AML-193 (cell line): ENCODE measurements at places on chromosomes 11 and 22.

DNA sequence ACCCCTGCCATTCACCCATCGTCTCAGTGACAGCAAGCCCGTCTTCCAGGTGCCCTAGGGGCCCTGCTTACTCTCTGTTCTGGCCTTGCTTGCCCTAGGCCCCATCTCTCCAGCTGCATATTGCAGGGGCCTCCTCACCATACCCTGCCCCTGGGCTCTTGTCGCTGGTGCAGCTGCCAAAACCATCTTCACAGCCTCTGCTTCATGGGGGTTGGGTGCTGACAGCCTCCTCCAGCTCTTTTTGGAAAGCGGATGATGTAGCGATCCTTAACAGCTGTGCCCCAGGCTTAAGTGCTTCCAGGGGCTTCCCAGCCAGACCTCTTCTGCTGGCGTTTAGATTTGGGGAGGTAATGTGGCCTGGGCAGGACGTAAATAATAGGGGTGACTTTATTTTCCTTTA is 61.2 kb upstream of the SUSD2 start:
- DNase-seq: no peak

DNA sequence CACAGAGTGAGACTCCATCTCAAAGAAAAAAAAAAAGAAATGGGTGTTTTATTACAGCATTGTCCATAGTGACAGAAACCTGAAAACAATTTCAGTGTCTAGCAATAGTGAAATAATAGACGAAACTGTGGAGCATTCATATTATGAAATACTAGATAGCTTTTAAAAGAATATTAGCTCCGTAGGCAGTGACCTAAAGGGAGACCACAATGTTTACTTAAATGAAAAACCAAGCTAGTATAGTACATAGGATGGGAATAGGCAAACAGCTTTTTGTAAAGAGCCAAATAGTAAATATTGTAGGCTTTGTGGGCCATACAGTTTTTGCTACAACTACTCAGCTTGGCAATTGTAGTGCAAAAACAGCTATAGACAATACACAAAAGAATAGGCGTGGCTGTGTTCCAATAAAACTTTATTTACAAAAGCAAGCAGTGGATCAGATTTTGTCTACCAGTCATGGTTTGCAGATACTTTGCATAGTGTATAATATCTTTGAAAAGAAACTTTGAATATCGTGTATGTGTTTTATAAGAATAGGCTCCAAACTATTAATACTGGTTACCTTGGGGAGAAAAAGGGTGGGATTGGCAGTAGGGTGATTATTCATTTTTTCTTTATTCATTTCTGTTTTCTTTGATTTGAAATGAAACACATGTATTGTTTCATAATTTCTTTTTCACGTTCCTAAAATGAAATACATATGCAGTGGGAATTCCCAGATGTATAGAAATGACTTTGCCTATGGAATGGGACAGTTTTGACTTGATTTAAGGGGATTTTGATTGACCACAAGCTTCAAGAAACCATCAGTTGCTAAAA is 50.7 kb downstream of the PRR5L start:
- DNase-seq: no peak

GRCh38 chr11:5938603-5938965 is 3.5 kb upstream of the OR56A3 start:
- DNase-seq: no peak

DNA sequence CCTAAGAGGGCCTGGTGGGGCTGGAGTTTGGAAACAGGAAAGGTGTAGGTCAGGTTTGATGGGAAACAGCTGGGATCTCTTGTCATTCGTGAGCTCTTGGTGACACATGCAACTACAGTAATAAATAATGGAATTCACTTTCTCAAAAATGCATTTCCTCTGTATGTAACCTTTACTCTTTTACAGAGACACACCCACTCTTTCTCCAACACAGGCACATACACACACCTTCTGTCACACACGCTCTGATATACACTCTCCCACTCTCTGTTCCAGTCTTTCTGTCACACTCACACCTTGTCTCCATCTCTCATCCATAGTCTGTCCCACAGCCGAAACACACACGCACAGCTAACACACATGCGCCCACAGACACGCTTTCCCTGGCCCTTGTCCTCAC is 6.6 kb upstream of the C22orf42 start:
- DNase-seq: no peak

GRCh38 chr22:26800858-26801257 is 143.5 kb downstream of the MIAT start:
- no peak for DNase-seq

GRCh38 chr11:83725269-83725560 is 439.0 kb upstream of the CCDC90B start:
- DNase-seq: no peak

GRCh38 chr11:8720868-8721608 is 38.4 kb downstream of the RPL27A start:
- no peak for DNase-seq

DNA sequence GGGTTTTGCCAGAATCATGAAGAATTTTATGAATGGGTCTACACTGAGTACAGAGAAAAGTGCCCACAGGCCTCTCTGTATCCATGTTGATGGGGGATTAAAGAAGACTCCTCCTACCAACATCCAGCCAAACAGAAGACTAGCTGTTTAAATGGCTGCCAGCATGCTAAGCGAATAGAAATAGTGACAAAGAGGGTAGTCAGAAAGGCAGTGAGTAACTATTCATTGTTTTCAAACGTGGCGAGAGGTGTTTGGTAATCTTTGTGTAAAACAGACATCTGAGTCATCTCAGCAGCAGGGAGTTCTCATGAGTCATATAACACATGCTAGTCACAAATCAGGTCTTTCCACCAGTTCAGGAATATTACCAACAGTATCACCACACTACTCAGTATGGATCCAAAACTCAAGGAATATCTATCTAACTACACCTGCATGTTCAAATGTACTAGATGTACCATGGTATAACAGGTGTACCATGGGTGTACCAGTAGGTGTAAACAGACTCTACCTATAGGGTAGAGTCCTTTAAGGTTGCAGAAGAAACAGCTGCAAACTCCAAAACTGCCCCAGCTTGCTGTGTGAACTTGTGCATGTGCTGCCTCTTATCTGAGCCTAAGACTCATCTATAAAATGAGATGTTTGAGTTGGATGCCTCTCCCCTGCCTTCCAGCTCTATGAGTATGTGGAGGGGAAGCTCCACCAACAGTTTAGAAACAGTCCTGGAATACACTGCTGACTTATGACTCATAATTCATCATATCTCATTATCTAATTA is 82.0 kb downstream of the SLC1A2 start:
- DNase-seq: no peak

GRCh38 chr11:64001484-64002420 is 15.5 kb downstream of the OTUB1 start:
- no peak for DNase-seq

DNA sequence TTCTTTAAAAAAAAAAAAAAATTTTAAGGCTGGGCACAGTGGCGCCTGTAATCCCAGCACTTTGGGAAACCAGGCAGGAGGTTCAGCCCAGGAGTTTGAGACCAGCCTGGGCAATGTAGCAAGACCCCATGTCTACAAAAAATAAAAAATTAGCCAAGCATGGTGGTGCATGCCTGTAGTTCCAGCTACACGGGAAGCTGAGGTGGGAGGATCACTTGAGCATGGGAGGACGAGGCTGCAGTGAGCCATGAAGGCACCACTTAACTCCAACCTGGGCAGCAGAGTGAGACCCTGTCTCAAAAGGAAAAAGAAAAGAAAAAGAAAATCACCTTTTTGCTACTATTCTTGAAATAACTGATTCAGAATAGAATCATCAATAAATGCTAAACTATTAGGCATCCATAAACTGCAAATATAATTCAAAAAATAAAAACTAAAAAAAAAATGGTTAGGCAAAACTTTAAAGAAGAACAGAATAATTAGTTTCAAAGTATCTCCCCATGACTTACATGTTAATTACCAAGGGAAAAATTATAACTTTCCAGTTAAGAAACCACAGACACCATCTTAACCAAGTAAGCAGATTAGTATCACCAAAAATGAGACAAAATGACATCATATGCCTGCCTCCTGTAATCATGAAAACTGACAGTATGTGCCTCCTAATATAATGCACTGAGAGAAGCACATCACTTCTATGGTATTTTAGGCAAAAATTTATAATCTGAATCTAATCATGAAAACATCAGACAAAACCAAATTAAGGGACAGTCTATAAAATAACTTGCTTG is 63.6 kb downstream of the DENND5A start:
- DNase-seq: no peak

DNA sequence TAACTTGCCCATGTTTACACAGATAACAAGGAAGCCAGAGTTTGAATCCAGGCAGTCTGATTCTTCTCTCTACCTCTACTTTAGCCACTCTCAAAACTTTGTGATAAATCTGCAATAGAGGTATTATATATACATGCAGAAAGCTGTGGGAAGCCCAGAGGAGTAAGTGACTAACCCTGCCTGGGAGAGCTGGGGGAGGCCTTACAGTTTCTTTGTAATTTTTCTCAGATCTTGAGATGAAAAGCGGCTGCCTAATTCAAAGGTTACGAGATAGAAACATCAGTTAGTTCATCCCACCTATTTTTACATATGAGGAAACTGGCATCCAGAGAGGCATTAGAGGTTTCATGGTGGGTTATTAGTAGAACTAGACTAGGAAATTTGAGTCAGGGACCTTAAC is 4.9 kb downstream of the STIM1 start:
- no peak for DNase-seq

GRCh38 chr11:105466582-105467228 is 143.2 kb upstream of the GRIA4 start:
- no peak for DNase-seq

DNA sequence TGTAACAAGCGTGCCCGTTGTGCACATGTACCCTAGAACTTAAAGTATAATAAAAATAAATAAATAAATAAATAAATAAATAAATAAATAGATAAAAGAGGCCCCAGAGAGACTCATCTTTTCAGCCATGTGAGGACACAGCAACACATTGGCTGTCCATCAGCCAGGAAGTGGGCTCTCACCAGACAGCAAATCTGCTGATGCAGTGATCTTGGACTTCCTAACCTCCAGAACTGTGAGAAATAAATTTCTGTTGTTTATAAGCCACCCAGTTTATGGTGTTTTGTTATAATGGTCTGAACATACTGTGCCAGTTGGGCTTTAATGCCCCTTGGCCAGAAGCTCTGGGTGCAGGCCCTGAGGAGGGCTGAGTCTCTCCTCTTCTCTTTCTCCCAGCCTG is 42.2 kb upstream of the CD44 start:
- DNase-seq: no peak

DNA sequence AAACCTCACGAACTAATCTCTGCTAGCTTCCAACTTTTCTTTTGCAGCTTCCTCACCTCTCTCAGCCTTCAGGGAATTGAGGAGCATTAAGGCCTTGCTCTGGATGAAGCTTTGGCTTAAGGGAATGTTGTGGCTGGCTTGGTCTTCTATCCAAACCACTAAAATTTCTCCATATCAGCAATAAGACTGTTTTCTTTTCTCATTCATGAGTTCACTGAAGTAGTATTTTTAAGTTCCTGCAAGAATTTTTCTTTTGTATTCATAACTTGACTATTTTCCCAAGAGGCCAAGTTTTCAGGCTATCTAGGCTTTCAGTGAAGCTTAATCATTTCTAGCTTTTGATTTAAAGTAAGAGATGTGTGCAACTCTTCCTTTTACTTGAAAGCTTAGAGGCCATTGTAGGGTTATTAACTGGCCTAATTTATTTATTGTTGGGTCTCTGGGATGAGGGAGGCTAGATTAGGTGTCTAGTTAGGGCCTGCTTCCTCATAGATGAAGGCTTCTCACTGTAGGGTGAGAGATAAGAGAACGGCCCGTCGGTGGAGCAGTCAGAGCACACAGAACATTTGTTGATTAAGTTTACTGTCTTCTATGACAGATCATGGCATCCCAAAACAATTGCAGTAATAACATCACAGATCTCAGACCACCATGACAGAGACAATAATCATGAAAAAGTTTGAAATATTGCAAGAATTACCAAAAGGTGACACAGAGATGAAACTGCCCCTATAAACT is 33.2 kb downstream of the CSF2RB start:
- no peak for DNase-seq

DNA sequence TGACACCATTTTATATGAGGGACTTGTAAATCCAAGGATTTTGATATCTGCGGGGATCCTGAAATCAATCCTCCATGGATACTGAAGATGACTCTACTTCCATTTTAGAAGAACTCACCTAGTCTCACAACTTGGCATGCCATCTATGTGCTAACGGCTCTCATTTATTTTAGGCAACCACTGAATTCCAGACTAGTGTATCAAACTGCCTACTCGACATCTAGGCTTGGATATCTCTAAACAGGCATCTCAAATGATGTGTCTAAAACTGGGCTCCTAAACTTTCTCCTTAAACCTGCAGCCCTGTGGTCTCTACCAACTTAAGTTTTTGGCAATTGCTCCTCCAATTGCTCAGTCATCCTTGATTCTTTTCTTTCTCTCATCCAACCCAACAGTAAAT is 31.2 kb upstream of the CLNS1A start:
- no peak for DNase-seq

DNA sequence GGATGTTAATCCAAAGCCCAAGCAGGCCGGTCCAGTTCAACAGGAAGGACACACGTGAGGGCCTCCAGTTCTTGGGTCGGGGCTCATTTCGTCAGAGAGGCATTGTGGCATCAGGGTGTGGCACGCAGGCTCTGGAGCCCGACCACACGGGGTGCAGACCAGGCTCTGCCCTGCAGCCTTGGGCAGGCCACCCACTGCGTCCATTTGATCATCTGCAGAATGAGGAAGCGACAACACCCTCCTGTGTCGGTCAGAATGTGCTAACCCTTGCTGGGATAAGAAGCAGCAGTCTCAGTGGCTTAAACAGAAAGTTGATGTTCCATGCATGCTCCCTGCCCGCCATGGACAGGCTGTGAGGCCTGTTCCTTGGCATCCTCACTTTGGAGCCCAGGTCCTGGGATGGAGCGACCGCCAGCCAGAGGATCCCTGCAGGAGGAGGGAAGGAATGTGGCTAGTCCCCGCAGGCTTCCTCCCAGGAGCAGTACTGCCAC is 10.8 kb downstream of the RIBC2 start:
- no peak for DNase-seq

- DNase-seq: no peak
Measured at GRCh38 chr11:70895366-70895670, 357.1 kb downstream of the SHANK2 start.
